ENCODE measurements at places on chromosomes 1 and 21.

DNA sequence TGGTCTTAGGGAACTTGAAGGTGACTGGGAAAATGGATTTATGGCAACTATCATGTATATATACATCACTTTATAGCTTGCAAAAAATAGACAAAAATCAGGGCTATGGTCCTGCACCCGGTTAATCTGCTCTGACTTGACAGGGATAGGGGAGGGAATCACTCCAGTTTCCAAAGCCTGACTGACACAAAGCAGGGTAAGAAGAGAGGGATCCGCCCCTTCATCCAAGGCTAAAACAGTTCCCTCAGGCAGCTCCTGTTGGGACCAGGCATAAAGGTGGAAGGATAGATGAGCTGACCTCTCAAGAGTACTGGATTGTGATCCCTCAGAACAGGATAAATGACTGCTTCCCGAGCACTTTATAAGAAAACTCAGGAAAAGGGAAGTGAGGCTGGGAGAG, 1.4 kb downstream of the PBXIP1 start:
- no peak for DNase-seq

- DNase-seq, result no peak
Measured at GRCh38 chr1:206705726-206706297, 21.1 kb downstream of the MAPKAPK2 start.

- DNase-seq, result peak; percentile 5
Measured at GRCh38 chr1:219847215-219847855, 81.0 kb downstream of the SLC30A10 start.

DNA sequence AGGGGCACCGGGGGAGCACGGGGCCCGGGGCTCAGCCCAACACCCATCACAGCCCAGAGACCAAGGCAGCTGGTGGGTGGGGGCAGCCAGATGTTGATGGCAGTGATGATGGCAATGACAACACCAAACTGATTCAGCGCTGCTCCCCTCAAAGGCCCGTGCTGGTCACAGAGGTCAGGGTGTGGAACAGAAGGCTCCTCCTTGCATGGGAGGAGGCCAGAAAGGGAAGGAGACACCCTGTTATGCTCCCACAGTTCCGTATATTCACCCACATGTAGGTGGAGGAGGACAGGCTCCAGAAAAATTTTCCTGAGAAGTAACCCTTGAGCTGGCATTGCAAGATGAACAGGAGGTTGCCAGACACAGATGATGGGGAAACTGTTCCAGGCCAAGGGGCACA, 414 bp downstream of the GUCA2B start:
- no peak for DNase-seq

- DNase-seq, result no peak
Measured at GRCh38 chr21:14600569-14601297, 54.6 kb upstream of the SAMSN1 start.
